ENCODE measurements at places on chromosomes 11 and 22.
A peak's percentile ranks its signal among the peaks of the same experiment; 100 is the strongest.

- DNase-seq: no peak
These were observed 110.8 kb upstream of the TMEM45B start for GRCh38 chr11:129704831-129705230.

GRCh38 chr11:44556735-44557409 is 8.6 kb upstream of the CD82 start:
- peak; percentile 69 for DNase-seq

- no peak for DNase-seq
These were observed 162.5 kb downstream of the ETS1 start for GRCh38 chr11:128424851-128425285.

DNA sequence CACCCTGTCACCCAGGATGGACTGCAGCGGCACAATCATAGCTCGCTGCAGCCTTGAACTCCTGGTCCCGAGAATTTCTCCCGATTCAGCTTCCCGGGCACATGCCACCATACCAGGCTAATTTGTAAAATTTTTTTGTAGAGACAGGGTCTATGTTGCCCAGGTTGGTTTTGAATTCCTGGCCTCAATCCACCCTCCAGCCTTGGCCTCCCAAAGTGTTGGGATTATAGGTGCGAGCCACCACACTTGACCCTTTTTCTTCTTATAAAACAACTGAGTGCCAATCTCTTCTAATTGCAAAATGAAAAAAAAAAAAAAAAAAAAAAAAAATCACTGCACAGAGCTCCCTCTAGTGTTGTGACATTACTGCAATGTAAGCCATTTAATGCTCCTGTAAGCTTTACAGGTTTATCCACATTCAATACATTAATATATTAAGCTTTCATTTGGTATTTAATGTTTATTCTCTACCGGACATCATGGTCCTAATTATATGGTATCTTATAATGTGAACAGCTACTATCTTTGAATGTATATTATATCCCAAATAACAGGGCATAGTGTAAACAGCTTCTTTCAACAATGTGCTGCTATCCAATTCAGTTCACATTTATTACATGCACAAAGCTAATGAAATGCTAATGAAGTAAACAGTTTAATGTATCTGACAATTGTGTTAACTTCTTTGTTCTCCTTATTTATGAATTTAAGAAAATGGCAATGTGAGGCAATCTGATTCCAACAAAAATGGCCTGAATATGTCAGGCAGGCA is 44.6 kb downstream of the COPB1 start:
- DNase-seq: no peak

DNA sequence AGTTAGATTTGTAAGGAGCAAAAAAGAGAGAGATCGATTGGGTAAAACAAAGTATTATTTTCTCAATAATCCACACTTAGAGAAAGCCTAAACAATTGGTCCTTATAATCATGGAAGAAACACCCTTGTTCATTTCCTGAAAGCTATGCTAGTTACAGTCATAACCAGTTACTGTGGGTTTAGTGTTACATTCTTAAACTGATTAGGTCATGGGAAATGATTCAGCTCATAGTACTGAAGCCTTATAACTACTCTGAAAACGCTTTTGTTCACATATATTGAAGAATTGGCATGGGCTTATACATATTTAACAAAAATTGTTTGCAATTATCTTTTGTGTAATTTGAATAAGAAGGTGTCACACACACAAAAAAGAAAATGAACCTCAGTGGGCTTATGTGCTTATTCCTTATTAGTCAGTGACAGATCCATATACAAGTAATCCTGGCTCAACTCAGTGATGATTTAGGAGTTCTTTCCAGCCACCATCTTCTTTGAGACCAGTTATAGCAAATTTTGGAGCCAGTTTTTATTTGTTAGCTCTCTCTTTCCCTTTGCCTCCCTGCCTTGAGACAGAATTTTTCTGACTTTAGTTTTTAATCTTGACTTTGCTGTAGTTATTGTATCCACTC is 198.5 kb upstream of the CTSC start:
- DNase-seq: no peak

Data from activated T-cell treated with anti-CD3 and anti-CD28 coated beads, Interleukin-2, amount 50 U/mL, for 4 hours (primary cell).